ENCODE measurements at places on chromosomes 2 and 18.
A peak's percentile ranks its signal among the peaks of the same experiment; 100 is the strongest.

- no peak for DNase-seq
Measured at GRCh38 chr18:45335282-45336043, 279.8 kb upstream of the SLC14A2 start.

DNA sequence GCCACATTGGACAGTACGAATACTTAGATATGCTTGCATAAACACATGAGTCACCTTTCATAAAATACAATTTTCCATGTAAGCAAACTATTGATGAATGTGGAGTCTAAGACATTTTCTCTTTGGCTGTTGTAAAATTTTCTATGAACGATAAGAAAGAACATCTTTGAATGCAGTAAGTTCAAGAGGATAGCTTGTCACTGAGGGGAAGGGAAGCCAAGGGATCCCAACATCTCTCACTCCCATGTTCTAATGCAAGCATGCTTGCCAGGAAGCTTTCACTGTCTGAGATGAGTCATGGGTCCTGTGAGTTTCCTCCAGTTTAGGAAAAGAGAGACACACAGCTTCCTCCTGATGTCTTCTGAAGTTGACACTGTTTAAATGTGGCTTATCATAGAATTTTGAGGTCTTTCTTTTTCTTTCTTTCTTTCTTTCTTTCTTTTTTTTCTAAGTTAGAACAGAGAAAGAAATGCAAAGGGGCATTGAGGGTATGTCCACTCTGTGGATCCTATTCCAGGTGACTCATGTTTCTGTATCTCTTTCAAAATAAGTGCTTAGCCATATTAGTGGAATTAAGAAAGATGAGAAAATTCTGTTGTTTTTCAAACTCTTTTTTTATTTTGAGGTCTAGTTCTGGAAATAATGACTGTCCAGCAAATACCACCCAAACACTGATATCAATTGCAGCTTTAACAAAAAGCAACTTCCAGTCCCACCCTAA lies 146.6 kb downstream of the RDH14 start:
- no peak for DNase-seq

- DNase-seq: no peak
Measured at GRCh38 chr2:217695033-217695520, 307.7 kb downstream of the TNS1 start.

DNA sequence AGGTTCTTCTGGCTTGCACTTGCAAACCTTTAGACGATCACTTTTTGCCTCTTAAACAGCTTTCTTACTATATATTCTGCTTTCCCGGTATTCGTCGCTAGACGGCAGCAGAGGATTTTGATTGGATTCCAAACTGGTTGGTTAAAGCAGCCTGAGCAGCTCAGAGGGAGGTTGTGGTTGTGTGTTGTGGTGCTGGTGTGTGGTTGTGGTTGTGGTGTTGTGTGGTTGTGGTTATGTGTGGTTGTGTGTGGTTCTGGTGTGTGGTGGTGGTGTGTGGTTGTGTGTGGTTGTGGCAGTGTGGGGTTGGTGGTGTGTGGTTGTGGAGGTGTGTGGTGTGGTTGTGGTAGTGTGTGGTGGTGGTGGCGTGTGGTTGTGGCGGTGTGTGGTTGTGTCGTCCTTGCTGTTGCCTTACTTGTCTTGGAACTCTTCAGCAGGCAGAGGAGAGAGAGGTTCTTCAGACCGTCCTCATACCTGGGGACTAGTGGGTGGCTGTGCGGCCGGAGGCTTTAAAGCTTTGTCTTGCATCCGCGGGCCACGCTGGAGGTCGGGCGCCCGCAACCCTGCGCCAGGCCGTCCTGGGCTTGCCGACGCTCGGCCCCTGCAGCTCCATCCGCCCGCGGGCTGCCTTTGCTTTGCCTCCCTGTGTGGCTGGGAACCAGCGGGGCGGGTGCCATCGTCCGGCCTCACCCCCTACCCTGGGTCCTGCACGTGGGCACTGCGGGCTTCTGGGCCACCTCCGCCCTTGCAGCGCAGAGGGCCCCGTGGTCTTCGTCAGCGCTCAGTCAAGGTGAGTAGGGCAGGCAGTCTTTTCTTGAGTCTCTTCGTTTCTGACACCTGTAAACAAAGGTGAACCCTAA lies 190.8 kb downstream of the ARHGAP28 start:
- DNase-seq: peak; percentile 76

DNA sequence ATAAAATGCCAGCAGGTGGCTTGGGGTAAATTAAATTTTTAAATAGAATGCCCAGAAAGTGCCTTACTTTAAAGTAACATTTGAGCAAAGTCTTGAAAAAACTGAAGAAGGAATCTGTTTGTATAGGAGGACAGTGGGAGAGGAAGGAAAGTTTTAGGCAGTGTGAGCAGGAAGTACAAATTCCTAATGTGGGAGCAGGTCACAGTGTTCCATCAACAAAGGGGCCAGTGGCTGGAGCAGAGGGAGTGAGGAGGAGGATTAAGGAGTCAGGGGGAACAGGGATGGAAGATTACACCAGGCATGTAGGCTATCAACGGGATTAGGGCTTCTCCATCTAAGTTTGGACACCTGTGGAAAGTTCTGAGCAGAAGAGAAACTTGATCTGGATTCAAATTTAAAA lies 439.2 kb upstream of the REG3G start:
- DNase-seq: no peak

DNA sequence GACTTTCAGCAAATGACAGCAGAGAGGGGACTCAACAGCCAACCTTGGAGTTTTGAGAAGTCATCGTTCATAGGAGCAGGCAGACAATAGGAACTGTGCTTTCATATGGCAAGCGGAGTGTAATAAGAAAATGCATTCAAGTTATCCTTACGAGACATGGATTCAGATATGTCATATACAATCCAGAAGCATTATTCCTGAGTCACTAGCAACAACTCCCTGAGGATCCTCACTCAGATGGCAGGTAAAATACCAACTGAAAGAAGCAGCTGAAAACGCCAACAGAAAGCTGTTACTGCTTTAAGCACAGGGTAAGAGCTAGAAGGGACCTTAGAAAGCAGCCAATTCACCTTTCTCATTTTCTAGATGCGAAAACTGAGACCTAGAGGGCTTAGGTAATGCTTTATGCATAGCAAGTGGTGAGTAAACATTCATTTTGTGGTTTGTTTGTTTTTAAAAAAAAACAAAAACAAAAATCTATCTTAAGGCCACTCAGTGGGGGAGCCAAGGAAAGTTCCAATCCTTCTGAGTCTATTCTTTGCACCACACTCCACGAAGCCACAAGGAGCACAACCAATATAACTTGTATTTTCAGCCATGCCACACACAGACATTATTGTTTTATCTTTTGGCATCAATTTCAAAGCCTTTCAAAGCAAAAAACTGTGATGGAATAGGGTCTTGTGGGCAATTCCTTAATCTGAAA lies 89.1 kb upstream of the RIOK3 start:
- DNase-seq: no peak

GRCh38 chr2:44205169-44205568 lies 36.5 kb downstream of the PPM1B start:
- no peak for DNase-seq

DNA sequence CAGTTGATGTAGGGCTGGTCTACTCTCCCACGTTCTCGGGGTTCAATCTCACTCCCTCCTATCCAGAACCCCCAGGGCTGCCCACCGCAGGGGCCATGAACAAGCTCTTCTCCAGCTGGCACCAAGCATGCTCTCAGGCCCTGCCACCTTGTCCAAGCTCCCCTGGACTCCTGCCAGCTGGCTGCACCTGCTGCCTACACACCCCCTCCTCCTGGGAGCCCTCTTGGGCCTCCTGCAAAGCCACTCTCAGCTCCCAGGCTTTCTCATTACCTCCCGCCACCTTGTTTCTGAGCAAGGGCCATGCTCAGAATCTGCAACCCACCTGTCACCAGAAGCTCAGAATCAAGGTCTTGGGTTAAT lies 56.0 kb downstream of the HDAC4 start:
- DNase-seq: no peak

Measured in right forelimb (tissue), 1 donor.